ENCODE measurements at places on chromosomes 2 and 18. TPM values are rescaled to one million over a fixed set of nuclear protein-coding genes. Genes with fewer than 3 reads are reported as not detected.

The ALPI gene
- total RNA-seq = not detected

The SCN3A gene
- total RNA-seq = not detected

The ABCG8 gene
- not detected for total RNA-seq

The CRYGC gene
- total RNA-seq = not detected

The MGAT5 gene
- total RNA-seq = 18.8 TPM

The NLRC4 gene
- total RNA-seq = not detected

The CCDC150 gene
- total RNA-seq = 4.8 TPM

The SLC8A1 gene
- total RNA-seq = 4.3 TPM

The MAL gene
- 0.76 TPM for total RNA-seq

The AOX1 gene
- total RNA-seq = 3.5 TPM

The AGBL5 gene
- total RNA-seq = 41.2 TPM

The RASGRP3 gene
- total RNA-seq = not detected

The SMC6 gene
- 11.8 TPM for total RNA-seq

The LRP1B gene
- not detected for total RNA-seq

The IL36A gene
- total RNA-seq = not detected

The RTP5 gene
- not detected for total RNA-seq

The PSTPIP2 gene
- 9.2 TPM for total RNA-seq

The TMEM214 gene
- 78.1 TPM for total RNA-seq

The GPAT2 gene
- 1.2 TPM for total RNA-seq

The LINC00305 gene
- not detected for total RNA-seq

The C2orf92 gene
- 9.0 TPM for total RNA-seq

The VWA3B gene
- total RNA-seq = 0.11 TPM

The APCDD1 gene
- 2.0 TPM for total RNA-seq

The UGT1A8 gene
- not detected for total RNA-seq

The CDH2 gene
- 10.3 TPM for total RNA-seq

The GDF7 gene
- total RNA-seq = under 0.01 TPM

The C2orf78 gene
- not detected for total RNA-seq

The KIAA2012 gene
- under 0.01 TPM for total RNA-seq

The CPLX4 gene
- not detected for total RNA-seq

The TRIP12 gene
- 195 TPM for total RNA-seq

The RHOB gene
- 336 TPM for total RNA-seq

The SERPINB4 gene
- total RNA-seq = not detected

The MTHFD2 gene
- 114 TPM for total RNA-seq

The ZAP70 gene
- not detected for total RNA-seq

The LIMS4 gene
- total RNA-seq = 4.0 TPM

The MPP4 gene
- total RNA-seq = not detected

The FBXO48 gene
- total RNA-seq = 0.33 TPM
